ENCODE measurements at places on chromosomes 12 and 14.

DNA sequence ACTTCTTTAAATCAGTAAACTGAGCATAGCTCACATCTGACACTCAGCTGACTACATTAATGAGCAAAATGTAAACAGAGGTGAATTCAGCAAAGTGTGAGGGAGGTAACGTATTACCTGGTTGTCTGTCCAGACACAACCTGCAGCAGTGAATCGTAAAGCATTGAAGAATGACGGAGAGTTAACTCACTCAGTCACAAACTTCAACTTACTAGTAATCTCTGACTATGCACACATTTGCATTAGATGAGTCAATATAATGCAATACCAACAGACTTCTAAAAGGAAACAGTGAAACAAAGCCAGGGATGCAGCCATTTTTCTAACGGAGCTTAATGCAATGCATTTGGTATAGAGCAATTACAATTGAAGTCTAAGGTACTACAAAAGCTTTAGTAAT lies 40.0 kb downstream of the STX2 start:
- DNase-seq, result no peak

DNA sequence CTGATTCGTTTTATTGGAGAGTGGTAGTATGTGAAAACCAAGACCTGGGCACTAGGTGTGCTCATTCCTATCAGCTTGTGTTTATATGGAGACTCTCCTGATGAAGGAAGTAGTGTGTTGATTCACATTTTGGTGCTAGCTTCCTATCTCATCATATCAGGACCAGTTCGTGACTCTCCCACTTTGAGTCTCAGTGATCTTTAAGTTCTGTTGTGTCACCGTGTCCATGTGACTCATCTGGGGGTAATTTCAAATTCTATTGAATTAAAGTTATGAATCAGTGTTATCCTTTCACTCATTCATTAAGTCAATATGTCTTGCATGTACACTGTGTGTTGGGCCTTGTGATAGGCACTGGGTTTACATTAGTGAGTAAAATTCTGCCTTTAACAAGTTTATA lies 180.2 kb downstream of the CACNA1C start:
- DNase-seq, result no peak

DNA sequence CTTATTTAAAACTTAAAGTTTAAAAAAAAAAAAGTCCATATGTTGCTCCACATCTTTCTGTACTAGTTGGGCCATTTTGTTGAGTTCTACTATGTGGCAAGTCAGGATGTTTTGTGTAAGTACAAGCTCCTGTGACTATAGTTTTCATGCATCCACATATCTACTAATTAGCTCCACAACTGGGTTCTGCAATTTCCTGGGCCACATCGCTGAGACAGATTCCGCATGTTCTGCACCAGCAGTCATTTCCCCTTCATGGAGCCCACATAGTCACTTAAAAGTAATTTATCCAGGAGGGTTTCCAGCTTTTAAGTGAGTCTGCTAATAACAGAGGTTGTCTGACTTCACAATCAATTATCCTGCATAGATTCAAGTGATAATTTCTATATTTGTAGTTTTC lies 461.4 kb downstream of the ZFP36L1 start:
- no peak for DNase-seq

DNA sequence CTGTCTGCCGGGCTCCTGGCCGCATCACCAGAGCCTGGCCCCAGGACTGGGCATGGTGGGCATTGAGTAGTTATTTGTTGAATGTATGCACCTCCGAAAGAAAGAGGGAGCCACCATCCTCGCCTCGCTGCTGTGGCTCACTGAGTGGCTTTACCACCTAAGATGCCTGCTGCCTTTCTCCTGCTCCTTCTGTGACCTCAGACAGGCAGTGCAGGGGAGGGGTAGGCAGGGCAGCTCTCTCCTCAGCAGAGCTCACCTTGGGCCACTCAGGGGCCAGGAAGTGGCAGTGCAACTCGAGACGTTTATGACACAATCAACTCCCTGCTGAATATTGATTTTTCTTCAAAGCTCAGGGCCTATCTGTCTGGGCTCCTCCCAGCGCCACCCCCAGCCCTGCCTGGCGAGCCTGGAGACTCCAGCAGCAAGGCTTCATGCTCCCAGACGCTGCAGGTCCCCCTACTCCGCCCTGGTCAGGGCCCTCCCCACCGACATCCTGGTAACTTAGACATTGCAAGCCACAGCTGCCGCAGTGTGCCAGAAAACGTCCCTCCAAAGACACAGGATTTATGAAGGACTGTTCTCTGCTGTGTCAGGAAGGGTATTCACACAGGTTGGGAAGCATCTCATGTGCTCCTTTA lies 84.3 kb upstream of the DIO3 start:
- peak; percentile 59 for DNase-seq

DNA sequence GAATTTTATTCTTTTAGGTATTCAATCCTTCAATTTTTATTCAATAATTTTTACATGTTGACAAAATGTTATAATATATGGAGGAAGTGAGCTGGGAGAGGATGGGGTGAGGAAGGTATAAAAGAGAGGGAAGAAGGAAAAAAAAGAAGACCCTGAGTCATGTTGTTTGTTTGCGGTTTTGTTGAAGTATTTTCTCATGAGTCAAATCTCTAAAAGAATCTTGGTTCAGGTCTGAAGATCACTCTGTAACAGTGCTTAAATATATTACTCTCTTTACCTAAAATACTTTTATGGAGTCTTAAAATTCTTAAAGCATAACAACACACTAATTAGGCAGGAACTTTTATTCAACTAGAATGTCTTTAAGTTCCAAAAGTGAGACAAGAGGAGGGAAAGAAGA lies 489.6 kb upstream of the GARIN6 start:
- DNase-seq, result no peak

GRCh38 chr14:94514351-94514750 lies 5.1 kb upstream of the SERPINA12 start:
- no peak for DNase-seq

DNA sequence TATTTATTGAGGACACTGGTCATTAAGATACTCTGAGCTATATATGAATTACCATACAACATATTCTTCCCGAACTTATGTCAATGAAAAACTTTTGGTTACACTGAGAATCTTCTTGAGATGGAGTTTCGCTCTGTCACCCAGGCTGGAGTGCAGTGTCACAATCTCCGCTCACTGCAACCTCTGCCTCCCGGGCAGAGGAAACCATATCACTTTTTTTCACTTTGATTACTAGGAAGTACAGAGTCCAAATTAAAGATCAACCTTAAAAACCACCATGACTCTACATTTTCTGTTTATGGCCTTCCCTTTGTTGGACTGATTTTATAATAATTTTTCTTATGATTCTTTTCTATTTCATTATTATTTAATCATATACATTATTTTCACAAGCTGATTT lies 336.5 kb downstream of the FSCB start:
- DNase-seq, result no peak

- DNase-seq, result no peak
Observed at GRCh38 chr14:31582836-31583452, 21.7 kb downstream of the NUBPL start.

DNA sequence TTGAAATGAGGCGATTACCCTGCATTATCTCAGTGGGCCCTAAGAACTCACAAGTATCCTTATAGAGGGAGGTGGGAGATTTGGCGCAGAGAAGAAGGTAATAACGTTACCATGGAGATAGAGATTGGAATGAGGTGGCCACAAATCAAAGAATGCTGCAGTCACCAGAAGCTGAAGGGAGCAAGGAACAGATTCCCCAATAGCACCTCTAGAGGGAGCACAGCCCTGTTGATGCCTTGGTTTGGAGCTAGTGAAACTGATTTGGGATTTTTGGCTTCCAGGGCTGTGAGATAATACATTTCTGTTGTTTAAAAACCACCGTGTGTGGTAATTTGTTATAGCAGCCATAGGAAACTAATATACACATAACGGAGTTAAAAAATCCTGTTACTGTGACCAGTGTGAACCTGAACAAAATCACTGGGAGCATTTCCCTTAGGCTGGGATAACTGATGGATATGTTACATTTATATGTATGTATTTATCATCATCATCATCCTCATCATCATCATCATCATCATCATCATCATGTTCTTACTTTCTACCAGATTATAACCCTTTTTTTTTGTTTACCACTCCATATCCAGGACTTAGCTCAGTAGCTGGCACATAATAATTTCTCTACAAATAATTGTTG lies 100.3 kb downstream of the LIN7A start:
- peak; percentile 48 for DNase-seq

- no peak for DNase-seq
Observed at GRCh38 chr14:58108717-58109116, 43.3 kb downstream of the ARMH4 start.

DNA sequence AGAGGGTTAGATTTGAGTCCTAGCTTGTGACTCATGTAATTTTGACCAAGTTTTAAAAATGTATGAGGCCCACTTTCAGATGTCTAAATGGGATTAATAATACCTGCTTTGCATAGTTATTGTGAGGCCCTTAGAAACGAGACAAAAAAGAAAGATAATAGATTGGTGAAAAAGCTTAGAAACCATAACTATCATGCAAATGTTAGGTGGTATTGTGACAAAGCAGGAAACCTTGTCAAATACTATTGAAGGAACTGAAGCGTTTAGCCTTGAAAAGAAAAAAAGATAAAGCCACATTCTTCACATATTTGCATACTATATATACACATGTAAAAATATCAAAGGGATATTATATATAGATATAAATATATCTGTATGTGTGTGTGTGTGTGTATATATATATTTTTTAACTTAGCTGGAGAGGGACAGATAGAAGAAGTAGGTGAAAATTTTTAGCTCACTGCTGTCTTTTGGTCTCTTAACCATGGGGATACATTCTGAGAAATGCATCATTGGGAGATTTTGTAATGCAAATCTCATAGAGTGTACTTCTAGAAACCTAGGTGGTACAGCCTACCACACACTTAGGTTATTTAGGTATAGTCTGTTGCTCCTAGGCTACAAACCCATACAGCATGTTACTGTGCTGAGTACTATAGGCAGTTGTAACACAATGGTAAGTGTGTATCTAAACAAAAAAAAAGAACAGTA lies 270.3 kb downstream of the CCDC91 start:
- DNase-seq, result no peak

DNA sequence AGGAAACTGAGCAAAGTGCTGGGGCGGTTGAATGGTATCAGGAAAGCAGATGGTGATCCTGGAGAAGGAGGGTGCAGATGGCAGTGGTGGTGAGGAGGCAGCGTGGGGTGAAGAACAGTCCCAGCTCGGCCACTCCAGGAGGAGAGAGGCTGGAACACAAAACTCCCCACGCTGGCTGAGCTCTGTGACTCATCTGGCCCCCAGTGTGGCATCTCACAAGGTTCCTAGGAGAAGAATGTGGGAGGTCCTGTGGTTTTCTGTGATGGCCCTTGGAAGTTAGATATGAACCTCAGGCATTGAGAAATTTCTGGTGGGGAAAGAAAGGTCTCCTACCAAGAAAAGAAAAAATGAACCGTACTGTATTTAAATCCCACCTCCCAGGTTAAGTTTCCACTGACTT lies 8.0 kb upstream of the NRXN3 start:
- DNase-seq, result no peak

DNA sequence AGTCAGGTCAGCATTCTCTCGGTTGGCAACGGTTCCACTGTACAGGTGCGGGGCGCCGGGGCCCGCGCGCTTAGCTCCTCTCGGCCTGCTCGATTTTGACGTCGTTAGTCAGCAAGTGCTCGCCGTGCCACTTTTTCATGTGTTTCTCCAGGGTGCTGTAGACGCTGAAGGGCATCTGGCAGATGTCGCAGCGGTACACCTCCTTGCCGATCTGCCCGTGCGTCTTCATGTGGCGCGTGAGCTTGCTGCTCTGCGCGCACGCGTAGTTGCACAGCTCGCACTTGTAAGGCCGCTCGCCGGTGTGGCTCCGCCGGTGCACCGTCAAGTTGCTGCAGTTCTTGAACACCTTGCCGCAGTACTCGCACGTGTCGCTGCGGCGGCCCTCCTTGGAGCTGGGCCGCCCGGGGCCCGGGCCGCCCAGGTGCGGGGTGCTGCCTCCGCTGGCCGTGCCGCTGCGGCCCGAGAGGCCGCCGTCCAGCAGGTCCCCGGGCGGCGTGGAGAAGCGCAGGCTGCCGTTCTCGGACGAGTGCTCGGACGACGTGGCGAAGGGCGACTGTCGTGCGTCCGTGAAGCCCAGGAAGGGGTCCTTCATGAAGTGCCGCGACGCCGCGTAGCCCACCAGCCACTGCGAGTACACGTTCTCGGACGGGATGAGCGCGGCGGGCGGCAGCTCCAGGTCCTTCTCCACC lies 97.8 kb downstream of the BCL11B start:
- DNase-seq, result peak; percentile 68

GRCh38 chr12:42524716-42525115 lies 64.8 kb downstream of the PRICKLE1 start:
- no peak for DNase-seq

DNA sequence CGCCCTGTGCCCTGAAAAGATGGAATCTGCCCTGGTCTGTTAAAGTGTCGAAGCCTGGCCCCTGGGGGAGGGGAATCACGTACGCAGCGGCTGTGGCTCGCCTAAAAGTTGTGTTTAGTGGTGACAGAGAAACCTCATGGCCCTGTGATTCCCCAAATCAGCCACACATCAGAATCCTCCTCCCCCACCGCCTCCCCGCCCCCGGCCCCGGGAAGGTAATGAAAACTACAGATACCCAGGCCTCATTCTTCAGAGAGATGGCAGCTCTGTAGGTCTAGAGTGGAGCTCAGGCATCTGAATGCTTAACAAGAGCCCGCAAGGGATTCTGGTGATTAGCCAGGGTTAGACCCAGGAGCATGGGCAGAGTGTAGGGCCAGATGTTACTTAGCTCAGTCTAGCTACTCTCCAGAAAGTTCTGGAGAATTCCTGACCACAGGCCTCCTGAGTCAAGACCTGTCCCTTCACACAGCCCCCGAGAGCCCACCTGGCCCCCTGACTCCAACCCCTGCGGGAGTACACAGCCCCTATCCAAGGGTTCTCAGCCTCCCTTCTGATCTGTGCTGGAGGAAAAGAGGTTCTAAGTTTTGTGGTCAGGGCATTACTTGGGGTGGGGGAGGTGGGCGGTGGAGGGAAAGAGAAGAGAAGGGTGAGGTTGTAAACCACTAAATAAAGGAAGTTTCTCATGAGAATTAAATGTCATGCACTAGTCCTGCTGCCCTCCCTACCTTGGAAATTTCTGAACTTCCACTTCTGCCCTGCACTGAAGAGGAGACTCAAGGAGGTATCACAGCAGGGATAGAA lies 114.8 kb downstream of the PLXNC1 start:
- no peak for DNase-seq

- DNase-seq, result no peak
Observed at GRCh38 chr14:94382099-94382715, 6.2 kb downstream of the SERPINA1 start.

DNA sequence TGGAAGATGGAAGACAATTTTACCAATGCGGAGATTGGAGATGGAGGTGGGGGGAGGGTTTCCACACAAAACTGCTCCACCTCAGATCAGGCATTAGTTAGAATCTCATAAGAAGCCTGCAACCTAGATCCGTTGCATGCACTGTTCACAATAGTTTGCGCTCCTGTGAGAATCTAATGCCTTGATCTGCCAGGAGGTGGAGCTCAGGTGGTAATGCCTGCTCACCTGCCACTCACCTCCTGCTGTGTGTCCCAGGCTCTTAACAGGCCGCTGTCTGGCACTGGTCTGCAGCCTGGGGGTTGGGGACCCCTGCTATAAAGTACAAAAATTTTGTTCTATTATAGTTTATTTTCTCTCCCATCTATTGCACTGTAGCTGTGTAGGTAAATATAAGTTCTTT lies 84.9 kb upstream of the FOXG1 start:
- peak; percentile 56 for DNase-seq
